ENCODE measurements at places on chromosomes 4 and X.

GRCh38 chr4:141121768-141122454 is 11.4 kb downstream of the RNF150 start:
- no peak for DNase-seq

DNA sequence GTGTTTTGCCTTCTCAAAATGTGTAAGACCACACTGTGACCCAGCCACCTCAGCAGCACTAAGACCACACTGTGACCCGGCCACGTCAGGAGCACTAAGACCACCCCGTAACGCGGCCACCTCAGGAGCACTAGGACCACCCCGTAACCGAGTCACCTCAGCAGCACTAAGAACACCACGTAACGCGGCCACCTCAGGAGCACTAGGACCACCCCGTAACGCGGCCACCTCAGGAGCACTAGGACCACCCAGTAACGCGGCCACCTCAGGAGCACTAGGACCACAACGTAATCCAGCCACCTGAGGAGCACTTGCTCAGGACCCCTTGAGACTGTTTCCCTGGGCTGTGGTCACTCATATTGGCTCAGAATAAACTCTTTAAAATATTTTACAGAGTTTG is 71.7 kb downstream of the MTNR1A start:
- DNase-seq = no peak

- DNase-seq = no peak
These were observed 653 bp downstream of the BEX1 start for GRCh38 chrX:103063191-103063845.

DNA sequence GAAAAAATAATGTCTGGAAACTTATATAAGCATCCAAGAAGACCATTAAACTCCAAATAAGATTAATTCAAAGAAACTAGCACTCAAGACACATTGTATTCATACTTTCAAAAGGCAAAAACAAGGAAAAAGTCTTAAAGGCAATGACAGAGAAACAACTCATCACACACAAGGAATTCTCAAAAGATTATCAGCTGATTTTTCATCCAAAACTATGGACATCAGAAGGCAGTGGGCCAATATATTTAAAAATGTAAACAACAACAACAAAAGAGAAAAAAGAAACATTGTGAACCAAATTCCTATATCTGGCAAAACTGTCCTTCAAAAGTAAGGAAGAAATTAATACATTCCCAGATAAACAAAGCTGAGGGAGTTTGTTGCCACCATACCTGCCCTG is 711.4 kb upstream of the GALNTL6 start:
- DNase-seq = no peak

- DNase-seq = no peak
These were observed 100.6 kb downstream of the AFF2 start for GRCh38 chrX:148601034-148601433.

DNA sequence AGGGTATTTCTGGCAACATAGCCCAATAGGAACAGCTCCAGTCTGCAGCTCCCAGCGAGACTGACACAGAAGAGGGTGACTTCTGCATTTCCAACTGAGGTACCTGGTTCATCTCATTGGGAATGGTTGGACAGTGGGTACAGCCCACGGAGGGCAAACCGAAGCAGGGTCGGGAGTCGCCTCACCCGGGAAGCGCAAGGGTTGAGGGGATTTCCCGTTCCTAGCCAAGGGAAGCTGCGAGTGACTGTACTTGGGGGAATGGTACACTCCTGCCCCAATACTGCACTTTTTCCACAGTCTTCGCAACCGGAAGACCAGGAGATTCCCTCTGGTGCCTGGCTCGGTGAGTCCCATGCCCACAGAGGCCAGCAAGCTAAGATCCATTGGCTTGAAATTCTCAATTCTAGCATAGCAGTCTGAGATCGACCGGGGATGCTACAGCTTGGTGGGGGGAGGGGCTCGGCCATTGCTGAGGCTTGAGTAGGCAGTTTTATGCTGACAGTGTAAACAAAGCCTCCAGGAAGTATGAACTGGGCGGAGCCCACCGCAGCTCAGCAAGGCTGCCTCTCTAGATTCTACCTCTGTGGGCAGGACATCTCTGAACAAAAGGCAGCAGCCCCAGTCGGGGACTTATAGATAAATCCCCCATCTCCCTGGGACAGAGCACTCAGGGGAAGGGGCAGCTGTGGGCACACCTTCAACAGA is 14.0 kb upstream of the ADAD1 start:
- no peak for DNase-seq

DNA sequence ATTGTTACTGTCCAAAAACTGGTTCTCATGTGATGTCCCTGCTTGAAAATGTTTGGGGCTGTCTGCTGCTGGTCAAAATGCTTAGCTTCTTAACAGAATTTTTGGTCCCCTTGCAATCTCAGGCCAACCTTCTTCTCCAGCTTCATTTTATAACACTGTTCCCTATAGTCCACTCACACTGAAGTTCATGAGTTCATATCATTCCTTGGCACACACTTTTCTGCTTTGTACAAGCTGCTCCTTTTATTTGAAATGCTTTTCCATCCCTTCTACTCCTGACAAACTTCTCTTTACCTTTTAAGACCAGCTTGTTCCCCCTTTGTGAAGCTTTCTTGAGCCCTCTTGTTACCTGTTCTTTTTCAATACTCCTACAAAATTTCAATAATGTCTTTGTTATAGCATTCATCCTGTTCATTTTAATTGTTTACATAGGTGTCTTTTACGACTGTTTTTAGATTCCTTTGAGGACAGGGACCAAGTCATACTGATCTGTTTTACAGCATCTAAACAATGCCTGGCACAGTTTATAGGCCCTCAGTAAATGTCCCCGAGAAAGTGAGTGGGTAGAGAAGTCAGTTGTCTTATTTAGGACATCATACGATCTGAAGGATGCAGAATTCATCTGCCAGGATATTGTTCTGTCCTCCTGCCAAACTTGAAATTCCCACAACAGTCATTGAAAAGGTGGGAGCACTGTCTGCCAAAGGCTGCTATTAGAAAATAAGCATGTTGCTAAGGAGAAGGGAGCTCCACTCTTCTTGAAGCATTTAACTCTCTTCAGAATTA is 134.4 kb upstream of the BMPR1B start:
- no peak for DNase-seq

- DNase-seq = no peak
These were observed 57.4 kb downstream of the BCORL1 start for GRCh38 chrX:130039847-130040246.

GRCh38 chr4:70402762-70403161 is 5.0 kb downstream of the OPRPN start:
- no peak for DNase-seq

- DNase-seq = no peak
These were observed 61.8 kb downstream of the CLNK start for GRCh38 chr4:10622728-10623127.

GRCh38 chr4:175419236-175419718 is 392.8 kb downstream of the GPM6A start:
- DNase-seq = no peak

DNA sequence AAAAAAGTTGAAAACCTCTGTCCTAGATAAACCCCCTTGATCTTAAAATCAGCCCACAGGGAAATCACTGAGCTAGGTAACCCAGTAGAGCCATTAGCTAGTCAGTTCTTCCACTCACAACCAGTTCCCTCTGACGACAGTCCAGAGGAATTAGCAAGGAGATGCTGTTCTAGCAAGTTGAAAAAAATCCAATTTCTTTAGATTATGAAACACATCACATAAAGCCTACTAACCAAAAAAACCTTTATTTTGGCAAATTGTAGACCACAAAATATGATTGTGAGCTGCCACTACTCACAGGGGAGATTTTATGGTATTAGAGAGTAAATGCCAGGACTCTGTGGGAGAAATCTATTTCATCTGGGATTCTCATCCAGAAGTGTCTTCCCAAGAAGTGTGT is 22.6 kb downstream of the ADAMTS3 start:
- no peak for DNase-seq

- DNase-seq = no peak
These were observed 35.9 kb upstream of the AP1S2 start for GRCh38 chrX:15890463-15890862.

- DNase-seq = no peak
These were observed 340.1 kb upstream of the RPS6KA3 start for GRCh38 chrX:20606831-20607230.

GRCh38 chr4:8391972-8392371 is 48.6 kb downstream of the ACOX3 start:
- no peak for DNase-seq

DNA sequence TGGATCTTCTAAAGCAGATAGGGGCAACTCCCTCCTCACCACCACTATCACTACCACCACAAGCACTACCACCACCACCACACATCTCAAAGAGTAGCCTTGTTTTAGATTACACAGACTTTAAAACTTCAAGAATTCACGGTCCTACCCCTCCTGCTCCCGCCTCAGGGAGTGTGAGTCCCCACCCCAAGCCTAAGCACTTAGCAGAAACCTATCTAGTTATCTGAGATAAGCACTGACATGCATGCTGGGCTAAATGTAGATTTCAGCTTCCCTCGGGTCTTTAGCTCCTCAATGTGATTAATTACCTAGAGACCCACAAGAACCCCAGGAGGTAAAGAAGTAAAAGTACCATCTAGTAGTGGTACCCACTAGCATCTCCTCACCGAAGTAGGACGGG is 775 bp downstream of the AMOT start:
- DNase-seq = no peak

- no peak for DNase-seq
These were observed 22.1 kb upstream of the SORBS2 start for GRCh38 chr4:185834088-185834487.

GRCh38 chrX:113058634-113059033 is 218.0 kb upstream of the AMOT start:
- no peak for DNase-seq

- no peak for DNase-seq
These were observed 49.7 kb downstream of the HTT start for GRCh38 chr4:3124070-3124767.

- DNase-seq = no peak
These were observed 42.7 kb downstream of the UBA6 start for GRCh38 chr4:67658302-67658701.

GRCh38 chr4:31291238-31291637 is 571.1 kb downstream of the PCDH7 start:
- DNase-seq = no peak

GRCh38 chr4:45925809-45926208 is 198.0 kb downstream of the GABRG1 start:
- no peak for DNase-seq

GRCh38 chr4:2637956-2638552 is 101.6 kb downstream of the FAM193A start:
- DNase-seq = no peak

DNA sequence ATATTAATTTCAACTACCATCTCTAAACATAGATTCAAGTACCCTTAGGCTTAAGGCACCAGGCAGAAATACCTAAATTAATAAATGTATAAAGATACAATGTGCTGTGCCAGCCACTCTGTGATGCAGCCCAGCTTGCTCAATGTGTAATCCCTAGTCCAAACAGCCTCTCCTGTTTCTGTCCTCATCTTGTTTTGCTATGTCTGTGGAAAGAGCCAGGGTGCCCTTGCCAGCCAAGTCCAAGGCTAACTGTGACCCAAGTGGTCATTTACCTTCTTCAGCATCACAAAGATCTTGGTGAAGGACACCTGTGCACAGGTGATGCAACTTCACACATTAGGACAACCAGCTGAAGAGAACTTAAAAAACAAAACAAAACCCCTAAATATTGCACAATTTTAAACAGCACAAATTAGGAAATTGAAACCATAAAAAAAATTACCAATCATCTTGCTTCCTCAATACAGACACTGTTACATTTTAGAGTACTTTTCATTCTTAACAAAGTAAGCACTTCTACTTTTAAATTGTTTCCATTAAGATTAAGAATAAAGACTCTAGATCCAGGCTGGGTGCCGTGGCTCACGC is 89.6 kb downstream of the C4orf51 start:
- no peak for DNase-seq

DNA sequence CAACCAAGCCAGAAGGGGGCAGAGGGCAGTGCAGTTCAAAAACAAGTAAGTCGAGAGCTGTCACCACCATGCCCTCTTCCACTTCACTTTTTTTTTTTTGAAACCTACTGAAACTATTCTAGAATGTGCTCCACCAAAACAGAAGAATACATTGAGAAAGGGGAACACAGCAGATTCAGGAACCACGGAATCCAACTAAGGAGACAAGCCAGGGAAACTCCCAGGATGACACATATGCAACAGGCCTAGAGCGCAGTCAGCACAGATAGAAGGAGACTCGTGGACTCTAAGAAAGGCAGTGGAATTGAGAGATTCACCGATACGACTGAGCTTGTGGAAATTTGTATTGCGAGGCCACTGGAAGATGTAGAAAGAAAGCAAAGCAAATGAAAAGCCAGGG is 66.1 kb downstream of the PHKA2 start:
- DNase-seq = no peak

- no peak for DNase-seq
These were observed 35.4 kb downstream of the CEP44 start for GRCh38 chr4:174318829-174319764.

DNA sequence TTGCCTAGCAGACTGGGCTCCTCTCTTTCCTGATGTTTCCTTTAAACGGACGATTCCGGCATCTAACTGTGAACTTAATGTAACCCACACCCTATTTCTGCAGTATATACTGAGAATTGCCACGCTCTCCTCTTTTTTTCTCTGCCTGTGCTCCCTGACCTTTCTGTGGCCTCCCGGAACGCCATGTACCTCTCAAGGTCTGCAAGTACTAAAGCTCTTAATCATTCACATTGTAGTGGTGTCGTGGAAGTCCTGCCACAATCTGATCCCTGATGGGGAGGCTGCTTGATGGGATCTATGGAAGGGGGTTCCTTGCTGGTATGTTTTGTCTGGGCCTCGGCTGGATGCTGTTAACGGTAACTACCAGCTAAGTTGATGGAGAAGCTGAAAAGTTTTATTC is 302.9 kb upstream of the EPHA5 start:
- DNase-seq = no peak

- DNase-seq = no peak
These were observed 104.6 kb downstream of the NPFFR2 start for GRCh38 chr4:72136429-72136828.

DNA sequence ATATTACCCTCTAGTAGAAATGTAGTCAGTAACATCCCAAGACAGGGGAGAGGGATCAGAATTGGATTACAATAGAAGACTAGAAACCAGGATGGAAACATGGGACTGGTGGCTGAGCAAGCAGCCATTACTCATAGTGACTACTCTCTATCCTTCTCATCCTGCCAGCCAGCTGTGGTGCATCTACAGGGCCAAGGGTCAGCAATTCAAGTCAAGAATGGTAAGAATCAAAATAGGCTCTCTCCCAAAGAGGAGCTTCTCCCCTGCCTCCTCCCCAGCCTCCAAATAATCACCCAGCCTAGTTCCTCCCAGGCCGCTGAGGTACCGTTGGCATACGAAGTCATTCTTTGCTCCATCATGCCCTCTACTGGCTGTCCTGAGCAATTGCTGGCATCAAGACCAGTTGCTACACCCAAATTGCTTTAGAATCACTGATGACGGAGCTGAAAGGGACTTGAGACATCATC is 19.4 kb downstream of the AWAT2 start:
- DNase-seq = no peak

DNA sequence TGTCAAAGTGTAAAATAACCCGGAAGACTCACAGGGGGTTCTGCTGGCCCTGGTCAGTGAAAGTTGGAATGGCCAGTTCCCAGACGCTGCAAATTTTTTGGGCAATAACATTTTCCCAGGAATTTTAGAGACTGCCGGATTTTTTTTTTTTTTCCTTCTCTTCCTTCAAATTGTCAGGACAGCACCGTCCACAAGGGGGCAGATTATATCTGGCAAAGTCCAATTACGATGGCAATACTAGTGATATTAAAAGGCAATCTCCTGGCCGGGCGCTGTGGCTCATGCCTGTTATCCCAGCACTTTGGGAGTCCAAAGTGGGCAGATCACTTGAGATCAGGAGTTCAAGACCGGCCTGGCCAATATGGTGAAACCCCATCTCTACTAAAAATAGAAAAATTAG is 20.5 kb downstream of the SLC25A5 start:
- DNase-seq = peak; percentile 4

All from stimulated activated CD8-positive, alpha-beta memory T cell treated with anti-CD3 and anti-CD28 coated beads, Interleukin-2, amount 100 ng/mL, for 1 hour (primary cell).